ENCODE measurements at places on chromosomes 7 and 10.

- DNase-seq, result peak; percentile 55
Measured at GRCh38 chr7:87312215-87312865, 33.1 kb upstream of the CROT start.

DNA sequence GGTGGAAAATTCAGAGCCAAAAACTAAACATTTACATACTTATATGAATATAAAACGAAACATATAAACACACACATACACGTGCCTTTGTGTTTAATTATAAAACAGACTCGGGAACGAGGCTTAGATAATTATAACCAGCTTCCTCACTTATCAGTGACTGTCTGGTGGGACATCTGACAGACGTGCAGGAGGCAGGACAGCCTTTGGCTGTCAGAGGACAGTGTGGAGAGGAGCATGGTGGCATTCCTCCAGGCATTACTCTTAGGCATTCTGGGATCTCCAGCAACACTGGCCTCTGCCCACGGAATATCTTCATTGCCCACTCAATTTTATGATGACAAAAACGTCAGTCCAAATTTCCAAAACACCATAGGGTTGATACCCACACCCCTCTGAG, 262.2 kb upstream of the NFE2L3 start:
- no peak for DNase-seq

GRCh38 chr7:123864436-123864835, 19.5 kb downstream of the HYAL4 start:
- DNase-seq, result no peak

DNA sequence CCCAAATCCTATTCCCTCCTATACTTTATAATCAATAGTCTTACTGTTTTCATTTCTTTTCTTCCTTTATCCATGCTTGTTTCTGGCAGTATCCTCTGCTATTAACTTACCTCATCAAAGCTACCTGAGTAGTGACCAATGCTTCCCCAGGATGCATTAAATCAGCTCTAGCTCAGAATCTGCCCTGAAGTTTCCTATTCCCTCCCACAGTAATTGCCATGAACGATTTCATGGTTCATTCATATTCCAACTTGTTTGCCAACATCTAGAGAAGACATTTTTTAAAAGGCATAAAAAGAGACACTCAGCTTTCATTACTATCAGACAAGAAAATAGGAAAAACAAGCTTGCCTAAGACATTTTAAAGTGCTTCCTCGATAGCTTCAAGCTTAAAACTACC, 42.3 kb downstream of the COA1 start:
- DNase-seq, result no peak

DNA sequence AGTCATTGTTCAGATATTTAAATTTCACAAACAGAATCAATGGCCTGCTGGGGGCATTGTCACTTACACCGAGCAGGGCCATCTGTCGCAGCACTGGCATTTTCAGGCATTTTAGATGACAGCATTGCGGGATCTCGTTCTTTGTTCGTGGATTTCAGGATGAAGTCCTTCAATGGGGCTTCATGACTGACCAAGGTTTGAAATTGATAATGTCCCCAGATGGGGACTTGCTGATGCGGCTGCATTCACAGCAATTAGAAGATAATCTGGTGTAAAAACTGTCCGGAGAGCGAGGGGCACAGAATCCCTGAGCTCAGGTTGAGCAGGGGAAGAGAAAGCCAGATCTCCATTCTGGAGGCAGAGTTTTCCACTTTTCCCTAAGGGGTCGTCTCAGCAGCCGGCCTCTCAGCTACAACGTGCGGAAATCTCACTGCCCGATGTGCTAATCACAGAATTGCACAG, 1.9 kb upstream of the C7orf33 start:
- DNase-seq, result no peak

GRCh38 chr10:4836416-4836969, 10.5 kb downstream of the AKR1E2 start:
- DNase-seq, result no peak

DNA sequence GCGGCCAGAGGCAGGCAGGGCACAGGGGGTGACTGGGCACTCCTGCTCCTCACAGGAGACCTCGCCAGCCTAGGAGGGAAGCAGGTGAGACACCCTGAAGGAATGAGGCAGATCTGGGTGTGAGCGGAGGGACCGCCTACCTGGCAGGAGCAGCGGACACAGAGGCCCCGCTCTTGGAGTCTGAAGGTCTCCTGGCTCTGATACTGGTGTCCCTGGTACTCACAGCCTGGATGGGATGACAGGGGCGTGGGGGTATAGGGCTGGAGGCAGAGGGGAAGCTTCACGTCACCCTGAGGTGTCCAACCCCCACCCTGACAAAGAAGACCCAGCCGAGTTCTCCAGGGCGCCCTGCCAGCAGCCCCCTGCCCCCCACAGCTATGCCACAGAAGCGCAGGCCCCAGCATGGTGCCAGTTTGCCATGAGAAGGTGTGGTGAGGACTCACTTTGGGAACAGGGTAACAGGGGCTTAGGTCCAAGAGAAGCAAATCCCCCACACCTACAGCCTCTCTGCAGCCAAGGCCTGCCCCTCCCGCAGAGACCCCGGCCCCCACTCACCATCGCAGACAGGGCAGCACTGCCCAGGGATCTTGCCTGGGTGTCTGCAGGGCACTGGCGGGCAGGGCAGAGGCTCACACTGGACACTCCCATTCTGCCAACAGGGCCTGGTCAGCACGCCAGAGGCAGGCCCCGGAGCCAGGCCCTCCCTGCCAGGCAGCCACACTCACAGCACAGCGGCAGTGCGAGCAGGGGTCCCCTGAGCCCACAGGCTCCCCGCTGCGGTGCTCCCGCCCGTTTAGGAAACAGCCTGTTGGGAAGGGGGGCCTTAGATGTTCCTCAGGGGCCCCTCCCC, 17.0 kb downstream of the KCP start:
- DNase-seq, result no peak

DNA sequence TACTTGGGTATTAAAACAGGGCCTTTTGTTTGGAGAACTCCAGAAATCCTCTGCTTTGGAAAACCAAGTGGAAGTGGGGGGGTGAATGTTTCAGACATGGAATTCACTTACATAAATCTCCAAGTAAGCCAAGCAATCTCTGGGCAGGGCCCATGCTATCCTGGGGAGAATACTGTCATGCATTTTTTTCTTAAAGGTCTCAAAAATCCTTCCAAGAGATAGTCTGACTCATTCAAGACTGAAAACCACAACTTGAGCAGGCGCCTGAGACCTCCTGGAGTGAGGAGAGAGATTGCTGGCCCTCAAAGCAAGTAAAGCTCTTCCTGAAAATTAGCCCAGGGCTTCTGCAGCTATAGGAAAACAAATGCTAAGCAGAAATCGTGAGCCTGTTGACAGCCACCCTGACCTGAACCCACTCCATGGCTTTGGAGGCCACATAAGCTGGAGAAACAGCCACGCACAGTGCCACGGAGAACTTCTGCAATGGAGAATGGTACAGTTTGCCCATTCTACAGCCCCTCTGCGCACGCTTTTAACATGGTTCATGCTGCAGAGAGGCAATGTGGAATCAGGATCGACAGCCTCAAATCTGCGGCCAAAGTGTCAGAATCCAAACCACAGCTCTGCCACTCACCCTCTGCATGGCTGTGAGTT, 203.1 kb upstream of the AUTS2 start:
- peak; percentile 99 for DNase-seq

- DNase-seq, result no peak
Measured at GRCh38 chr10:121213437-121213836, 362.3 kb downstream of the WDR11 start.

DNA sequence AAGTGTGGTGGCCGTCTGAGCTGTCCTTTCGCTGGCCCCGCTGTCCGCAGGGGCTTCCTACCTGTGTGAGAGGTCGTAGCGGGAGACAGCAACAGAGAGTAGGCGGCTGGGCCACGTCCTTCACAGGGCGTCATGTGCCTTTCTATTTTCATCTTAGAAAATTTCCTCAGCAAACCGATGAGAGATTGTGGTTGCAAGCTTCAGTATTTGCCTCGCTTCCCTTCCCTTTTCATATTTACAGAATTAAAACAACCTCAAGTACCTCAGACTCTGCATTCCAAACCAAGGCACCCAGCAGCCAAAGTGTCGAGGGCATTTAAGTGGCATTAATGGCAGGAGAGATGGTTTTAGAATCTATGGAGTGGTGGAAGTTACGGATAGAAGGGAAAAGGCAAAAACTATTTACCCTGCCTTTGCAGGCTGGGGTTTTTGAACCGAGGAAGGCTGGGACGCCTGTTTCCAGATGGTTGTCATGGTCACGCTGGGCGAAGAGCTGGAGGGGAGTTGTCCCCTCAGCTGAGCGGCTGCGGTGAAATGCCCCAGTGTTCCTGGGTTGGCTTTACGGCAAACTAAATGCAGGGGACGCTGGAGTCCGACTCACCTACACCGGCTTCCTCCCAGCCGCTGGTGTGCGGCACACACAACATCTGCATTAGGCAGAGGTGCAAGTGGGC, 41.9 kb downstream of the WIPI2 start:
- no peak for DNase-seq

- DNase-seq, result no peak
Measured at GRCh38 chr10:61385231-61386001, 67.8 kb downstream of the TMEM26 start.

- DNase-seq, result no peak
Measured at GRCh38 chr10:20897146-20897825, at the start of gene NEBL. Gene NEBL, minus strand, starts transcription at chr10:20897311. Its CDS starts 106 bp downstream, at chr10:20897205.

DNA sequence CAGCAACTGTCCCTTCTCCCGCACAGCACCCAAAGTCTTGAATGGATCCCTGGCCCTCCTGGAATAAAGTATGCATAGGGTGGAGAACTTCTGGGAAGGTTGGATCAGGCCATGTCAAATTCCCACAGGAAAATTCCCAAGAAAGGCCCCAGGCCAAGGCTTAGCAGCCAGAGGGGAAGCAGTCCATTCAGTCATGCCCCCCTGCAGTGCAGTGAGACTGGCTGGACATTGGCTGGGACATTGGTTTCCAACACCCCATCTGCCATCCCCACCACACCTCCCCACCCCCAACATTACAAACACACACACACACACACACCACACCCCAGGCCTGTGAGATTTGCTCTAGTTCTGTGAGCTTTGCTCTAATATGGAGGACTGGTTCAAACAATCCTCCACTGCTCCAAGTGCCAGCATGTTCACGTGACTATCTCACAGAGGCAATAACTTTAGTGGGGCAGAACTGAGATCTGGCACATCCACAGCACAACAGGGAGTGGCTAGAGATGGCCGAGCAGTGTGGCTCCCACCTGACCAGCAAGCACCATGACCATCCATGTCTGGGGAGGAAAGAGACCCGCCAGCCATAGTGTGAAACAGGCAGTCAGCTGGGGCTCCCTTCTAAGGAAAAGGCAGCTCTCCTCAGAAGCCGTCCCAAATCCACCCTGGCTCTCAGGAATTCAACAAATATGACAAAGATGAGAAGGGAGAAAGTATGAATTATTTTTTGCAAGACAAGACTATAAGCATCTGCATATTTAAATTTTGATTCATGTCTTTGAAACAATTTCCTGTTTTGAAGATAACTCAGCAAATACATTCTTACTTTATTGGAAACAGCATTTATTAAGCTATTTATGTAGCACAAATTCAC, 6.7 kb upstream of the FAM170B start:
- DNase-seq, result peak; percentile 54

DNA sequence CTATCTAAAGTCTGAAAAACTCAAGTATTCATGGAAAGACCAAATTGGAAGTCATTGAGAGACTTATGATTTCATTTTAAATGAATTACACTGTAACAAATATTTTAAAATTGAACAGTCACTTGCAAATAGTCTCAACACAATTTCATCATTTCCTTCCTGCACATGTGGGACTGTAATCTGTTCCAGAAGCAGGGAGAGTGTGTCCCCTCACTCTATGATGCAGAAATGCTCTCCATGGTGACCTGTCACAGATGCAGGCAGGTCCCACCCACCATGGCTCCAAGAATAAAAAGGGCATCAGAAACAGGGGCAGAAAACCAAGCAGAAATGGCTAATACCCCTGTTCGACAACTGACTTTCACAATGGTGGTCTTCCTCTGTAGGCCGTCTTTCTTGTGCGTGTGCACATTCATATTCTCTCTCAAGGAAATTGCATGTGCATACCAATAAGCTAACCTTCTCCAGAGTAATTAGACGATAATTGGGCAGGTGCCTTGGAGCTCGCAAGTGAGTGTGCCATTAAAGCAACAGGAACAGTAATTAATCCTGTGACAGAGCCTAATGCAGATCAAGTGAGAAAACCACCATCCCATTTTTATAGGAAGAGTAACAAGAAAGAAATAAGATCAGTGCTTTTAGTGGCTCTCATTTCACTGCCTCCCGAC, 170.9 kb downstream of the ZMYND11 start:
- DNase-seq, result peak; percentile 58

DNA sequence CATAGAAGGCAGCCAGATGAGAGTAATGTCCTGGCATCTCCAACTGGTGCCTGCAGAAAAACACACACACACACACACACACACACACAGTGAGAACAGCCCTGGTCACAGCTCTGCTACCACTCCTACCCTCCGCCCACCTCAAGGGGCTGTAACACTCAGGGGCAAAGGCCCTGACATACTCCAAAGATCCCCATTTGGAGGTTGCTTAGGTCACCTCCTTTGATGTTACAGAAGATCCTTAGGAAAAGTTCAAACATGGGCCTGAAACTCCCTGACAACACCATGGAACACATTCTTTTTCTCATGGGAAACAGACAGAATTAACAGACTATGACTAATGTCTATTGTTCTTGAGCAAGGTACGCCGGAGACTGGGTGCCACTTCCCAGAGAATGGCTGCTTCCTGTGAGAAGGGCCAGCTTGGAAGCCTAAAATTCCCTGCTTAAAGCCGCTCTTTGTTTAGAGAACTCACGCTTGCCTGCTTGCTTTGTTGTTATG, 27.7 kb downstream of the DENND11 start:
- DNase-seq, result no peak

DNA sequence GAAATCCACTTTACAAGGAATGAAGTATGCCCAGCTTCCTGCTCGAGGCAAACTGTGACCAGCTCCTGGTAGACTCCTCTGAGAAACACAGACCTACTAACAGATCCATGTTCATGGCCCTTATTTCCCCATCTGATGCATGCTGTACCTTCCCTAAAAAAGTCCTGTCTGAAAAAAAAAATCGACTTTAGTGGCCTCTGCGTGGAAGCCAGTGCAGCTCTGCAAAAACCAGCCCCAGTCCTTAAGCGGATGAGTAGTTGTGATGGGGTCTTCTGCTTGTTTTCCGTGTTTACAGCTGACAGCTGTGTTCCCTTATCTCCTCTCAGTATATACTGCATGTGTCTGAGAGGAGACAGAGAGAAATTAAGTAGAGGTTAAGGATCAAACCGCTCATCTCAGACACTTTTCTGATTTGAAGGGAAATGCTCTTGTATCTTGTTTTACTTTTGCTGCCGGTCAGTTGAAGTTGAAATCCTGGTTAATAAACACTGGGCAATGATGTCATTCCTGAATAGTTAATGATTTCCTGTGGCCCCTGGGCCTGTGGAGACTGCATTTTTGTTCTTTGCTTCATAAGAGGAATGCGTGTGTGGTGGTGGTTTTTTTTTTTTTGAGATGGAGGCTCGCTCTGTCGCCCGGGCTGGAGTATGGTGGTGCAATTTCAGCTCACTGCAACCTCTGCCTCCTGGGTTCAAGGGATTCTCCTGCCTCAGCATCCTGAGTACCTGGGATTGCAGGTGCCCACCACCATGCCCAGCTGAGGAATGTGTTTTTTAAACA, 67.6 kb downstream of the DOCK1 start:
- peak; percentile 89 for DNase-seq

- no peak for DNase-seq
Measured at GRCh38 chr10:110764378-110764777, 107.3 kb upstream of the PDCD4 start.

- DNase-seq, result no peak
Measured at GRCh38 chr7:44366986-44367385, 41.6 kb upstream of the CAMK2B start.

GRCh38 chr7:33667196-33667595, 238.1 kb upstream of the BMPER start:
- peak; percentile 65 for DNase-seq

GRCh38 chr10:70656489-70656888, 15.8 kb upstream of the ADAMTS14 start:
- peak; percentile 98 for DNase-seq
